ENCODE measurements at places on chromosomes 6 and 20.

- DNase-seq, result no peak
Observed at GRCh38 chr20:3667434-3668037, 4.3 kb upstream of the GFRA4 start.

- no peak for DNase-seq
Observed at GRCh38 chr20:16785226-16785625, 37.1 kb downstream of the OTOR start.

DNA sequence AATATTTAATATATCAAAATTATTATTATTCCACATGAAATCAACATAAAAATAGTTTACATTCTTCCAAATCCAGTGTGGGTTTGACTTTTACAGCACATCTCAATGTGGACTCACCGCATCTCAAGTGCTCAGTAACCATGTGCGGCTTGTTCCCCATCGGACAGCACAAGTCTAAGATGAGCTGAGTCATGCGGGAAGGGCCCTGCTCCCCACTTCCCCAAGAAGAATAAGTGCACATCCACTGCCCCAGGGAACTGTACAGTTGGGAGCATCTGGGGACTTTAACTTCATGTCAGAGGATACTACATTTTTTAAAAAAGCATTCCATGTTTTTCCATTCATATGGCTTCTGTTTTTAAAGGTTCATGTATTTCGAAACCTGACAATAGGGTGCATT, 325.6 kb downstream of the BTBD3 start:
- no peak for DNase-seq

DNA sequence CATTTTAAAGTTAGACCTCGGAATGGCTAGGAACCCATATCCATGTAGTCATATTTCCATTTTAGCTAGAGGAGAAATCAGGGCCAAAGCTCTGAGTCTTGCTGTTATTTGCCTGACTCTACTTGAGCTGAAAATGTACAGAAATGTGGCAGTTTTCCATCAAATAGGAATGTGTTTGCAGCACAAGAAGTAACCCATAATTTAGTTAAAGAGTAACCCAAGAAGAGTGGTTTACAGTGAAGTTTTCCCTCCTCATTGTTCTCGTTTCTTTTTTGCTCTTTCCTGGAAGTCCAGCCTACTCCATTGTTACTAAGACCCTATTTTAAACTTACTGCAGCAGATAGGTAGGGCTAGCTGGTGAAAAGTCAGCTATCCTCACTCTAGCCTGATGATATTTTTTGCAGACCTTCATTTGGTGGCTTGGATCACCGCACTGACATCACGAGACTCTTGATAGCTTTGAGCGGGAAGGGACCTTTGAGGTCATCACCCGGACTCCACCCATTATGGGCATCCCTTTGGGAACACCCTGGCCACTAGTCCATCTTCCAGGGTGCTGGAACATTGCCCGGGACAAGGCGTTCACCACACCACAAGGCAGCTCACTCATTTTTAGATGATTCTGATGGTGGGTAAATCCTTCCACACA, 28.0 kb upstream of the ADGRF5 start:
- no peak for DNase-seq

- DNase-seq, result no peak
Observed at GRCh38 chr20:564192-564591, 20.6 kb upstream of the CSNK2A1 start.

GRCh38 chr6:5961836-5962235, 44.9 kb downstream of the NRN1 start:
- no peak for DNase-seq

DNA sequence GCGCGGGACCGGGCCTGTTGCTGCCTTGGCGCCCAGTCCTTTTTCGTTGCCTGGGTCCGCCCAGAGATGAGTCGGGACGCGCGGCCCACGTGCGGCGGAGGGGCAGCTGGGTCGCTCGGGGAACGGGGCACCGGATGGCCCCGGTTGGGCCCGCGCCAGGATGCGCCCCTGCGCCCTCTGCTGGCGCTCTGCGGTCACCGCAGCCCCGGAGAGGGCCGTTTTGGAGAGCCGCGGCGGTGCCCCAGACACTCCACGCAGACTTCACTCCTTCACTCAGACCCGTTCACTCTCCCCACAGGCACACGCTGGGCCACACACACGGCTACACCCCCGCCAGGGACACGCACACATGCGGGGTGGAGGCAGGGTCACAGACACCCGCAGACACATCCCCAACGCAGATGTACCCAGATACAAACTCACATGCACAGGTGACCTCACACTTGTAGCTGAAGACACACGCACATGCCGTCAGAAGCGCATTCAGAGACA, 38.8 kb downstream of the SRC start:
- peak; percentile 63 for DNase-seq

- no peak for DNase-seq
Observed at GRCh38 chr20:36177716-36178115, 23.2 kb downstream of the EPB41L1 start.

GRCh38 chr6:104630955-104631354, 228.8 kb downstream of the HACE1 start:
- no peak for DNase-seq

DNA sequence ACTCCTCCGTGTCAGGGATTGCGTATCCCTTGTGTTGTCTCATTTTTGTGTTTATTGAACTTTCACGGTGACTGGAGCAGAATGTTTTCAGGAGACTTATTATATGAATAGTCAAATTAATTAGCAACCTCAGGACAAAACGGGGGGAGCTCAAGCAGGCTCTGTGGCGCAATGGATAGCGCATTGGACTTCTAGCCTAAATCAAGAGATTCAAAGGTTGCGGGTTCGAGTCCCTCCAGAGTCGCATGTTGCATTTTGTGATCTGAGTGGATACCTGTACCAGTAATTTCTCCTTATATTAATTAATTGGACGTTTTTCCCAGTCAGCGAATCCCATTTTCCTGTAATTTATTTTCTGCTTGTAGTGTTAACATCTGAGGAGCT, 89.1 kb upstream of the ZNF184 start:
- no peak for DNase-seq

Measured in stimulated activated CD8-positive, alpha-beta memory T cell treated with anti-CD3 and anti-CD28 coated beads, Interleukin-4, amount 100 ng/mL, for 1 hour (primary cell).